ENCODE measurements at places on chromosomes 2 and 18. TPM values are rescaled to one million over a fixed set of nuclear protein-coding genes. Genes with fewer than 3 reads are reported as not detected.

GRCh38 chr18:47260120-47260923, 8.9 kb upstream of the SKOR2 start:
- H3K4me3 ChIP-seq = no peak overlapping the region
- H3K27ac ChIP-seq = no peak overlapping the region
- H3K36me3 ChIP-seq = no peaks in the 10 kb centered on the region
- H3K4me1 ChIP-seq = no peaks in the 10 kb centered on the region
- DNase-seq = no peak

GRCh38 chr18:50097702-50098101, 97.2 kb downstream of the MYO5B start:
- peak overlapping the region; percentile 68 for H3K27ac ChIP-seq
- no peaks in the 10 kb centered on the region for H3K36me3 ChIP-seq
- H3K4me1 ChIP-seq = no peaks in the 10 kb centered on the region
- H3K27me3 ChIP-seq = no peaks in the 10 kb centered on the region
- H3K4me3 ChIP-seq = no peak overlapping the region

HJURP gene
- 0.33 TPM for total RNA-seq

SERPINB4 gene
- total RNA-seq = not detected

All from breast epithelium (tissue), 4 donors.